ENCODE measurements at places on chromosomes 12 and 14.

DNA sequence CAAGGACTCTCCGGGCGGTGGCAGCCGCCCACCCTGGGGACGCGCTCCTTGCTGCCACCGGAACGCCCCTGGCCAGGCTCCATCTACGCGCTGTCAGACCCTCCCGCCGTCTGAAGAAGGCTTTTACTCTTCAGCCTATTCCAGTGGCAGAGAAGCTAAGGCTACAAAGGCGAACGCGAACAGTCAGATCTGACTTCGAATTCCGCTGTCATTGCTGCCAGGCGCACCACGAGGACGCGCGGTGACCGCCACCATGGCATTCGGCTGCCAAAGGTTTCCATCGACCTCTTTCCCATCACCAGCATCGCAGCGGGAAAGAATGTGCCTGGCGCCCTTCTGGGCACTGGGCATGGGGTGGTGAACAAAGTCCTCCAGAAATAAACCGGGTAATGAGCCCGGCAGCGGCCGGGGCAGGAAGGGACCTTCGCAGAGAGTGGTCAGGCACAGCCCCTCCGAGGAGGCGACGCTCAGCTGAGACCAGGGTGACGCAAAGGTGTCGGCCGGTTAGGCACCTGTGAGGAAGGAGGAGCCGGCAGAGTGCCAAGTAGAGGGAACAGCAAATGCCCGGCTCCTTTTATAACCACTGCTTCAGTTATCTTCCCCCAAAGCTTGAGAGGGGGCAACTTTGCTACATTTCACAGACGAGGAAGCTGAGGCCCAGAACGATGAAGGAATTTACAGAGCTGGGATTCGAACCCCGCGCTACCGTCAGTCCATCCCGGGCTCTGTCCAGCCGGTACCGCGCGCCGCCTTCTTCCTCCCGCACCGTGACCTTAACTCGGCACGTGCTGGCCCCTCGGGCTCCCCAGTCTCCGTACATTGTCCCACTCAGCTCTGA lies 1.9 kb upstream of the RFX4 start:
- H3K4me1 ChIP-seq, result peaks cover 13% of the 10 kb centered on the region
- H3K36me3 ChIP-seq, result no peaks in the 10 kb centered on the region
- no peak overlapping the region for H3K27ac ChIP-seq

DNA sequence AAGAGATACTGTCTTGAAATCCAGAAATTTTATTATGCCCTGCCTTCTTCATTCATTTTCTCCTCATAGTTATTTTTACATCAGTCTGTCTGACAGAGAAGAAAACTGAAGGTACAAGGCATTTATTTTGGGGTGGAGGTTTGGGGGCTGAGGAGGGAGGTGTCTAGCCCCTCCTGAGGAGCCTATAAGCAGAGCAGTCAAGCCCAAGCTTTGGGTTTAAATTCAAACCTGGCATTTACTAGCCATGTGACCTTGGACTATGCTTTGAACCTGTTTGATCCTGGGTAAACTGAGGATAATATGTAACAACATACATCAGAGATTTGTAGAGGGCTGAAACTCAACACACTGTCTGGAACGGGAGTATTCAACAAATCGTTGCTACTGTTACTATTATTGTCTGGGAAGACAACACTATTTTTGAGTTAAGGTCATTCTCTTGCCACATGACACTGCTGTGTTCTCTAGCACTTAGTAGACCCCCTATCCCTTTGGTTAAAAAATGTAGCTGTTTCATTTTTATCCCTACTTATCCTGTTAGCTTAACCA lies 66.1 kb upstream of the STRN3 start:
- H3K4me3 ChIP-seq, result no peak overlapping the region
- peaks cover 1% of the 10 kb centered on the region for H3K36me3 ChIP-seq
- DNase-seq, result no peak
- no peaks in the 10 kb centered on the region for H3K4me1 ChIP-seq

DNA sequence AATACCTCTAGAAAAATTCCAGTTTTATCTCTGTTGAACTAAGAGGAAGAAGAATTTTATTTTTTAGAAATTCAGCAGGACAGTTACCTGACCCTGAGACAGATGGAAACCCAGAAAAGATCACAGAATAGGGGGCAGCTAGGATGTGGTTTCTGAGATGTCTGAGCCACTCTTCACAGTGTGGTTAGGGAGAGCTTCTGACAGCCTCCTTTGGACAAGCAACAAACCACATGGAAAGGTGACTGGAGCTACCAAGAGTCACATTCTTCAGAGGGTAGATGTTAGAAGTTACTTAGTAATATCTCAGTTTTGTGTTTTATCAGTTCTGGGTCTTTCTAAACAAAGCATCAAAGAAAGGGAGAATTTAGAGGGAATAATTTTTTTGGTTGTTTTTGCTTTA lies 117.3 kb upstream of the NAP1L1 start:
- H3K4me3 ChIP-seq, result no peak overlapping the region
- no peak overlapping the region for H3K27ac ChIP-seq
- DNase-seq, result no peak

DNA sequence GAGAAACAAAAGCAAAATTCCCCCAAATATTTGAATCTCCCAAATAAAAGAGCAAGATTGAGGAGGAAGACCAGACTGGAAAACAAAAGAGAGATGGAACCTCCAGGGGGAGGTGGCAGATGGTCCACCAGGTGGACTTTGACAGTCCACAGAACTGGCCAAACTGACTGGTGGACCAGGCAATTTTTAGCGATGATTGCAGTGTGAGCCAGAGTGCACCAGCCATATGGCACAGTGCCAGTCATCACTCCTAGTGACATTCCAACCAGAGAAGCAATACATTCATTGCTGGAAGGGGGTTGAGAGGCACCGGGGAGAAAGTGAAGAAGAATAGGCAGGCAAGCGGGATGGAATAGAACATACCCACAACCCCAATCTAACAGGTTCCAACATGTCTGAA lies 182.9 kb downstream of the EXOC5 start:
- no peaks in the 10 kb centered on the region for H3K4me1 ChIP-seq
- H3K4me3 ChIP-seq, result no peak overlapping the region
- H3K36me3 ChIP-seq, result no peaks in the 10 kb centered on the region
- no peak for DNase-seq
- no peak overlapping the region for H3K27ac ChIP-seq
- peaks cover 5% of the 10 kb centered on the region for H3K27me3 ChIP-seq

DNA sequence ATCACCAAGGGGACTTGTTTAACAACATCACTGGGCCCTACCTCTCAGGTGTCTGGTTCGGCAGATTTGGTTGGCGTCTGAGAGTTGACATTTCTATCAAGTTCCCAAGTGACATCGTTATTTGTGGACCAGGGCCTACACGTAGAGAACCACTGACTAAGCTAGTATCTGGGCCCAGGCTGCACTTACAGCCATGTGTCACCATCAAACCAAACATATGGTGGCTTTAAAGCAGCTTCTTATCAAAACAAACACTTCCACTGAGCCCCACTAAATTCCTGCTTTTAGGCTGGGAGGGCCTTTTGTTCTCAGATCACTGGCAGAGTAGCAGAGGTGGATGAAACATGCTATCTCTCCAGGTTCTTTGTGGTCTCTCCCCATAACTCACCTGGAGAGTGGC lies 220.5 kb downstream of the PELI2 start:
- H3K36me3 ChIP-seq, result no peaks in the 10 kb centered on the region
- peaks cover 5% of the 10 kb centered on the region for H3K4me1 ChIP-seq
- H3K27ac ChIP-seq, result no peak overlapping the region
- H3K27me3 ChIP-seq, result no peaks in the 10 kb centered on the region

DNA sequence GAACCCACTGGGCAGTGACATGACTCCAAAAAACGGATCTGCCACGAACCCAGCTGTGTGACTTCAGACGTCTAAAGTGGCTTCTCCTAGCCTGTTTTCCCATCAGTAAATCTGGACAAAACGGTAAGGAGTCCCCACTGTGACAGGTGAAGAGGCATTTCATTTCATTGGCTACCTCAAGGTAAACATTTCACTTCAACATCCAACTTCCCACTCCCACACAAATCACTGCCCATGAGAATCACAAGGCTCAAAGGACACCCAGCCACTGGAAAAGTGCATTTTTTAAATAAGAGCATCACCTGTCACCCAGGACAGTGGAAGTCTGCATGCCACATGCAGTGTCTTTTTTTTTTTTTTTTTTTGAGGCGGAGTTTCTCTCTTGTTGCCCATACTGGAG lies 27.9 kb downstream of the HSP90AA1 start:
- H3K4me3 ChIP-seq, result no peak overlapping the region
- no peak overlapping the region for H3K27ac ChIP-seq
- peaks cover 2% of the 10 kb centered on the region for H3K4me1 ChIP-seq

DNA sequence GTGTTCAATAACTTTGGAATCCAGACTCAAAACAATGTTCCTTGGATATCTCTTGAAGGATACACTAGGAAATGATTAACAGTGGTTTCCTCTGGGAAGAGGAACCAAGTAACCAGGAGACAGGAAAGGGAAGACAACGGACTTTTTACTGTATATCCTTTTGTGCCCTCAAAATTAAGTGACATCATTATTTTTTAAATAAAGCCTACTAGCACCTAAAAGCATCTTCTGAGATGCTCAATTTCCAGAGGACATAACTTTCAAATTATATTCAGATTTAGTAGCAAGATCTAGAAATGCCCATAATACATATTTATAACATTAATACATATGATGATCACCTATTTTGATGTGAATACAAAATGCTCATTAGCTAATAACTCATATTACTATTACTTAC lies 6.5 kb downstream of the HECTD1 start:
- no peak for DNase-seq
- peak overlapping the region; percentile 69 for H3K27ac ChIP-seq
- H3K36me3 ChIP-seq, result peaks cover 35% of the 10 kb centered on the region
- no peak overlapping the region for H3K4me3 ChIP-seq

DNA sequence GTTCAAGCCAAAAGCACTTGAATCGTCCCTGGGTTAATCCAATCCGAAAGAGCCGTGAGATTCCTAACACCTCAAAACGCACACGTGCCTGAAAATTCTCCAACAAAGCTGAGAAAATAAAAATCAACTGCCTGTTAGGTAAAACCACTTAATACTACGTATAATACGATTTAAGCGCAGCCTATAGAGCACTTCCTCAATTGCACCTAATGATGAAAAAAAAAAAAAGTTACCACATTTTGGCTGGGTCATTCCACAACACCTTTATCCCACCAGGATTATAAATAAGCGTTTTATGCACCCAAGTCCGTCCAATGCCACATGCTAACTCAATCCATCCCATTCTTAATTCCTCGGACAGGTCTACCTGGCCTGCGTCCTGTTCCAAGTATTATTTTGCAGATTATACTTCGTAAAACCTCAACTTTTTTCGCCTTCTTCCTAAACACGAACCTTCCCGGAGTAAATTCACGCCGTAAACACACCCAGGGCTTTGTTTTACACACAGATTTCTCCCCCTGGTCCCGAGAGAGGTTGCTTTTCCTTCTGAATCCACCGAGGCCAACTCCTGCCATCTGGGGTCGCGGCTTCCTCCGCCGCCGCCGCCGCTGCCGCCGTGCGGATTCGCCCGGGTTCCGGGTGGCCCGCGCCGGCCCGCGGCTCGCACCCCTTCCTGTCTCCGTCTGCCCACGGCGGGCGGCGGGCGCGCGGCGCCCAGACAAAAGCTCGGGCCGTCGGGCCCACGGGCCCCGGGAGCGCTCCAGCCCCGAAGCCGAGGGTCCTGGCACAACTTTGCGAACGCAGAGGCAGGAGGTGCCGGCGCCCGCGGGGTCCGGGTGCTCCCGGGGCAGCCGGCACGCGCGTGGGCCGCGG lies 66.2 kb downstream of the RNF34 start:
- H3K4me1 ChIP-seq, result peaks cover 37% of the 10 kb centered on the region
- H3K36me3 ChIP-seq, result peaks cover 1% of the 10 kb centered on the region
- peak; percentile 31 for DNase-seq
- no peaks in the 10 kb centered on the region for H3K27me3 ChIP-seq
- peak overlapping the region; percentile 95 for H3K27ac ChIP-seq
- H3K4me3 ChIP-seq, result peak overlapping the region; percentile 98

GRCh38 chr14:50741567-50741966 lies 73.5 kb upstream of the SAV1 start:
- H3K4me1 ChIP-seq, result no peaks in the 10 kb centered on the region
- peaks cover 34% of the 10 kb centered on the region for H3K36me3 ChIP-seq
- peak overlapping the region; percentile 73 for H3K27ac ChIP-seq

DNA sequence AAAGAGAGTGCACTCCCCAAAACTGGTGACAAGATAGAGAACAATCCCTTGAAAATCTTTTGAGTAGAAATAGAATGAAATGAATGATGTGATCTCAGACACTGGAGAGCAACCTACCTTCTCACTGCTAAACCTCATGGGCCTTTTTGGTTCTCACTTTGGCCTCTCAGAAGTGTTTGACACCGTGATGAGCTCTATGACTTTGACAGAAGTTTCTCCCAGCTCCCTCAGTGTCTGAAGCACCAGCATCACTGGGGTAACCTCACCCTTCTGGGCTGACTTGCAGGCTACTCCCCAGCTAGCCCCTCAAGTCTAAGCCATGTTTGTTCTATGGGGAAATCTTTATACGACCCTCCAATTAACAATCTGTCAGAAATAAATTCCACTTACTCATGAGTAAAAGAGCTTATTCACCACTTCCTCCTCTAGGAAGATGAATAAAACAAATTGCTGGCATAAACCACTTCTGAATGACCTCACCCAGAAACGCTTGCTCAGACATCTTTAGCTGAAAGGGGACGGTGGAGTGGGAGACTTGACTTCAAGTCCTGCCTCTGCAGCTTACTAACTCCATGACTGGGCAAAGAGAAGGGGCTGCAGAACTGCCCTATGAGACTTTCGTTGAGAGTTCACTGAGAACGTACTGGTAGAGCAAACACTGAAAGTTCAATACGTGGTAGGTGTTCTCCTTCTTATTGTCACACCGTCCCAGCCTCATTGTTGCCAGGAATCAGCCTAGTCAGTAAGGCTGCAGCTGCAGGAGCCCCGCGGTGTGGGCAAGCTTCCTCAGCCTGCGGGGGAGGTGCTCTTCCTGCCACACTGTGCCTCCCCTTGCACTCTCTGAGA lies 46.5 kb downstream of the ST8SIA1 start:
- no peak overlapping the region for H3K27ac ChIP-seq
- DNase-seq, result no peak
- H3K4me1 ChIP-seq, result peaks cover 4% of the 10 kb centered on the region
- H3K4me3 ChIP-seq, result no peak overlapping the region
- no peaks in the 10 kb centered on the region for H3K36me3 ChIP-seq

DNA sequence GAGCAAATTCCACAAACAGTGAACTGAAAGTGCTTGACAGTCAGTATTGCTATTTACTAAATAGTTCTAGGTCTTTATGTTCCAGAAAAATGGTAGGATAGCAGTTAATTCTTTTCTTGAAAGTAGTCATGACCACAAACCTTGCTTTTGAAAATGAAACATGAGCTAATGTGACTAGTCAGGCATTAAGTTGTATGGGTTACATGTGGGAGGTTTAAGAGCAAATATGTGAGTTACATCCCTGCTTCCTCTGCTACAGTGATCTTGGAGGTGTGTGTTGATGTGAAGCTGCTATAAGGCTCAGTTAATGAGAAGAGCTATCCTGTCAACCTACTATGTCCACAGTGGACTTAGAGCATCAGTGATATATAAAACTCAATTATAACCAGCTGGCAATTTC lies 741.6 kb downstream of the FSCB start:
- no peak for DNase-seq
- no peaks in the 10 kb centered on the region for H3K36me3 ChIP-seq
- no peak overlapping the region for H3K4me3 ChIP-seq
- H3K27me3 ChIP-seq, result no peaks in the 10 kb centered on the region
- H3K4me1 ChIP-seq, result no peaks in the 10 kb centered on the region
- no peak overlapping the region for H3K27ac ChIP-seq

- peaks cover 2% of the 10 kb centered on the region for H3K4me1 ChIP-seq
- H3K27me3 ChIP-seq, result peaks cover 4% of the 10 kb centered on the region
- no peak overlapping the region for H3K4me3 ChIP-seq
- H3K27ac ChIP-seq, result no peak overlapping the region
- no peaks in the 10 kb centered on the region for H3K36me3 ChIP-seq
- DNase-seq, result no peak
Observed at GRCh38 chr14:102551995-102552705, 40.3 kb upstream of the RCOR1 start.

GRCh38 chr14:57611555-57612075 lies 118.0 kb upstream of the CCDC198 start:
- no peak overlapping the region for H3K27ac ChIP-seq
- H3K4me1 ChIP-seq, result peaks cover 4% of the 10 kb centered on the region
- H3K4me3 ChIP-seq, result no peak overlapping the region
